ENCODE measurements at places on chromosomes 4 and X.

DNA sequence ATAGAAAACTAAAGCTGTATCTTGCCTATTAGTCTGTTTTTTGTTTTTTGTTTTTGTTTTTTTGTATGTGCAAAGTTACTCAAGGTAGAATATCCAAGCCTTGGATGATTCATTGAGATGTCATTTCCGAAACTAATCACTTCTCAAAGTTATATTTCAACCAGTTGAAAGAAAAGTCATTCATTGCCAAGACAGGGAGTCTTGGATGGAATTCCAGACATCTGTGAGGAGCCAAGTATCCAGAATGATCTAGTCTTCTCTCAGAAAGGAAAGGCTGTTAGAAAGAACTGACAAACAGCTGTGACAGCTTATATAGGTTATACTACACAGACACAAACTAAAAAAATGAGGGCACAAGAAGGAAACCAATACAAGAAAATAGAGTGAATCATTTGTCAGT is 141.1 kb upstream of the NDST3 start:
- DNase-seq = no peak

GRCh38 chr4:12761694-12762093 is 722.4 kb downstream of the RAB28 start:
- DNase-seq = no peak

- DNase-seq = no peak
These were observed 24.5 kb downstream of the WDR17 start for GRCh38 chr4:176090115-176090514.

GRCh38 chr4:169682372-169683047 is 62.1 kb downstream of the CLCN3 start:
- DNase-seq = no peak

- DNase-seq = no peak
These were observed 82.8 kb upstream of the BOD1L1 start for GRCh38 chr4:13710246-13710885.
